Activated T-helper 2 cell treated with anti-CD3 and anti-CD28 coated beads, Interferon-gamma antibody, Interleukin-2, Interleukin-4, amounts not matched to agents 10 μg/mL and 5 μg/mL and 100 μg/mL, durations not matched to agents 14 hours and 24 hours and 36 hours (primary cell): ENCODE measurements at places on chromosomes 7 and 10. TPM values are rescaled to one million over a fixed set of nuclear protein-coding genes. Genes with fewer than 3 reads are reported as not detected.

TUBAL3 gene
- not detected in 2 replicates for total RNA-seq

TACR2 gene
- total RNA-seq = not detected in 2 replicates

CABCOCO1 gene
- total RNA-seq = not detected in 2 replicates

LRRC18 gene
- not detected in 2 replicates for total RNA-seq

AGR2 gene
- not detected in 2 replicates for total RNA-seq

NUDT5 gene
- 109 and 112 TPM in 2 replicates for total RNA-seq

TRIM4 gene
- 21.8 and 23.2 TPM in 2 replicates for total RNA-seq

FZD8 gene
- total RNA-seq = 1.0 and 1.1 TPM in 2 replicates

AKR1C4 gene
- not detected in 2 replicates for total RNA-seq

CALCR gene
- total RNA-seq = not detected in 2 replicates

WNT8B gene
- 0.14 and 0.21 TPM in 2 replicates for total RNA-seq

LLCFC1 gene
- total RNA-seq = not detected in 2 replicates

POLL gene
- 32.4 and 33.4 TPM in 2 replicates for total RNA-seq

OR6V1 gene
- not detected in 2 replicates for total RNA-seq

TAS2R4 gene
- 0.78 and 0.94 TPM in 2 replicates for total RNA-seq

ZNF804B gene
- not detected in 2 replicates for total RNA-seq

CTTNBP2 gene
- total RNA-seq = not detected in 2 replicates

KLF14 gene
- not detected in 2 replicates for total RNA-seq

AOAH gene
- total RNA-seq = 33.4 and 33.5 TPM in 2 replicates

LIPN gene
- total RNA-seq = not detected in 2 replicates

PTPRE gene
- 16.8 and 17.0 TPM in 2 replicates for total RNA-seq

GLCCI1 gene
- 23.8 and 27.9 TPM in 2 replicates for total RNA-seq

VPS37D gene
- total RNA-seq = 0.30 and 0.34 TPM in 2 replicates

HOGA1 gene
- total RNA-seq = not detected in 2 replicates

ADAMTS14 gene
- total RNA-seq = 0.39 and 0.46 TPM in 2 replicates

CALHM2 gene
- total RNA-seq = 20.3 and 21.1 TPM in 2 replicates

GPNMB gene
- 0.59 and 1.4 TPM in 2 replicates for total RNA-seq

ASB10 gene
- not detected in 2 replicates for total RNA-seq

PIK3CG gene
- total RNA-seq = 36.6 and 36.7 TPM in 2 replicates

NKX6-2 gene
- not detected in 2 replicates for total RNA-seq

WEE2 gene
- total RNA-seq = 0.05 TPM in 1 of 2 replicates, not detected in the other

PRKRIP1 gene
- total RNA-seq = 25.7 and 30.0 TPM in 2 replicates

TECPR1 gene
- 45.4 and 45.8 TPM in 2 replicates for total RNA-seq

CDC14C gene
- not detected in 2 replicates for total RNA-seq

TMEM26 gene
- total RNA-seq = not detected in 2 replicates

LAMB1 gene
- 0.34 and 0.41 TPM in 2 replicates for total RNA-seq

RNLS gene
- 1.6 and 2.4 TPM in 2 replicates for total RNA-seq

KDM7A gene
- 10.4 and 12.5 TPM in 2 replicates for total RNA-seq

RARRES2 gene
- not detected in 2 replicates for total RNA-seq

HIPK2 gene
- total RNA-seq = 27.6 and 27.7 TPM in 2 replicates

OR2A7 gene
- 2.2 and 2.5 TPM in 2 replicates for total RNA-seq
